ENCODE measurements at places on chromosomes 5 and 9. TPM values are rescaled to one million over a fixed set of nuclear protein-coding genes. Genes with fewer than 3 reads are reported as not detected.

GRCh38 chr9:4298255-4299004 is 1.4 kb downstream of the GLIS3 start:
- DNase-seq: no peak

- no peak for DNase-seq
Observed at GRCh38 chr5:27472000-27472763, 433.8 kb upstream of the CDH9 start.

The INSL6 gene
- not detected for total RNA-seq

DNA sequence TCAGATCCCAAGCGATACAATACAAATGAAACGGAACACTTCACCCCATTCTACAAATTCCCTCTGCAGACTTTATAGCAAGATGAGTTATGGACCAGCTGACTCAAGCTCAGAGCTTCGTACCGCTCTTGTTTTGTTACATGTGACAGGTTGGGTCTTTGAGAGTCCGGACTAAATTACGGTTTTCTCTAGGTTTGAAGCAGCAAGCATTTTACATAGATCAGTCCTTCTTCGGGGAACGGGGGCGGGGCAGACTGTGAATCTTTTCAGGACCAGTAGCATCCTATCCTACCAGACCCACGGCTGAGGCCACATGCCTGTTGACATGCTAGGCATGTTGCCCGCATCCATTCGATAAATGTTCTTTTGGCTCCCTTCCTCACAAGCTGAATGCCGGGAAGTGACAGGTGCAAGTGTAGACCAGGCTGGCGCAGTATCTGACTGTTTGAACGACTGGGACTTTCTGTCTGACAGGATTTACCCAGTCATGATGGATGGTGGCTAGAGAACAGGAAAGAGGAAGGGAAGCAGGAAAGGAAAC is 811.0 kb upstream of the GRAMD2B start:
- DNase-seq: no peak

DNA sequence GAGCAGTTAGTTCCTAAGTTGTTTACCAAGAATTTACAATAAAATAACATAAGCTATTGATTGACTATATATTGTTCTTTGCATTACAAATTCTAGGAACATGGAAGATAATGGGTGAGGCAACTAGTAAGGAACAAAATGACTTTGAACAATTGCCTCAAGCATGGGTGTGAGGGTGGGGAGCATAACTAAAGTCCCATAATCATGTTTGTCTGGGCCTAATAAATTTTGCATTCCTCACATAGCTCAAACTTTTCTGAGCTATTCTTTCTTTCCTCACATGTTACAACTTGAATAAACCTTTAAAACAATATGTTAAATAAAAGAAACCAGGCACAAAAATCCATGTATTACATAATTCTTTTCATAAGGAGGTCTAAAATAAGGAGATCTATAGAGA is 1066.1 kb downstream of the NR2F1-AS1 start:
- DNase-seq: no peak

The TSSK1B gene
- total RNA-seq: not detected

- DNase-seq: no peak
Observed at GRCh38 chr5:95861864-95862561, 39.5 kb upstream of the GLRX start.

- DNase-seq: no peak
Observed at GRCh38 chr9:79477955-79478771, 93.6 kb upstream of the TLE4 start.

The SLC34A3 gene
- total RNA-seq: not detected

The CCNH gene
- total RNA-seq: 309 TPM
